ENCODE measurements at places on chromosomes 1 and 21.

DNA sequence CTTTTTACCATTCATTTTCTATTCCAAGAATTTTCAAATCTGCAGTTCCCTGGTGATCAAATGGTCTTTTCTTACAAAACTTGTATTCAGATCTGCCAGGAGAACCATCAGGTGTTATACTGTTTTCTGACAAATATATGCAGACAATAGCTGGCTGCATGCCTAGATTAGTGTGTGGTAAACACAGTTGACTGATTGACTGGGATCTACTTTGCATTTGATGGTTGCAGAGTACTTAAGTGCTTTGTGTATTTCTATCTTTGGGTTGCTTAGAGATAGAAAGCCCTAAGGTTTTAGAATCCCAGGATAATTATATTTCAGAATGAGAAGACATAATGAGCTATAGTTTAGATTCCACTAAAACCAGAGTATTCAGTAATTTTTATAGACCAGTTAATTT is 102.0 kb upstream of the CHODL start:
- DNase-seq = no peak

DNA sequence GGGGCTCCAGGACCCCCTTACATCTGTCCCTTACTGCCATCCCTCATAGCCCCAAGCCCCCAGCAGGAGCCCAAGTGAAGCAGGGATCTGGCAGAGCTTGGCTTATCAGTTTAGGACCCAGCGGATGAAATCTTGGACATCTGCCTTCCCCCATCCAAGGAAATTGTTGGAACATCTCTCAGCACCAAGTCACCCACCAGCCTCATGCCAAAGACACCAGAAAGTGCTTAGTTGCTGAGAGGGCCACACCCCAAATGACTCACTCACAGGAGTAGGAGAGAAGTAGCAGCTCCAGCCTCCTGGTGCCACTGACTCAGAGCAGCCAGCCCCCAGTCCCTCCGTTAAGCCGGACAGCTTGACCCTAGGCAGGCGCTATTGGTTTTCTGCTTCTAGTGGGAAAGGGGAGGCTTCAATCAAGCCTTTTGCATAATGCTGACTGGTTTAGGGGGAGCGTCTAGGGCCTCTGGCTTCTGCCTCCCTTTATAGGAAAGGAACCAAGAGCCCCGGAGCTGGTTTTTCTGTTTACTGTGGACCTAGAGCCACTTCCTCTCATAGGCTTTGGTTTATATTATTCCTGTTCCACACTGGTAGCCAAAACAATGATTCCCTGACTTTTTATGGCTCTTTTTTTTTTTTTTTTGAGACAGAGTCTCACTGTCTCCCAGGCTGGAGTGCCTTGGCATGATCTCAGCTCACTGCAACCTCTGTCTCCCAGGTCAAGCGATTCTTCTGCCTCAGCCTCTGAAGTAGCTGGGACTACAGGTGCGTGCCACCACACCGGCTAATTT is 114.2 kb upstream of the IPO9 start:
- no peak for DNase-seq

- DNase-seq = no peak
Measured at GRCh38 chr1:53541263-53541625, 82.0 kb downstream of the DMRTB1 start.

- DNase-seq = no peak
Measured at GRCh38 chr1:248055261-248055660, 8.6 kb downstream of the OR2L3 start.

- no peak for DNase-seq
Measured at GRCh38 chr21:38229260-38229877, 27.4 kb upstream of the KCNJ15 start.

DNA sequence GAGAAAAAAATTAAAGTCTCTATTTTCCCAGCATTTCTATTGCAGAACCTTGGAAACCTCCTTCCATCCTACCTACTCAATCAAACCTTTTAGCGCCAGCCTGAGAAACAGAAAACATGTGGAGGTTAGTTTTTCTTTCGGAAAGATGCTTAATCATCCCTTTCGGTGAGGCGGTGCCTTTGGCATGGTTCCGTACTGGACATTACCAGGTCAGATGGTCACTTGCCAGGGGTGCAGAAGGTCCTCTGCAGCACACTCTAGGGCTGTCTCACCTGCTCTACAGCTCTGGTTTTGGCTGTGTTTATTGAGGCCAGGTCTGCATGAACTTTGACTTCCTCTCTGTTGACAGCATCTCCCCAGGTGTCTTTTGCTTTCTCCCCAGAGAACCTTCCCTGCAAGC is 121.5 kb downstream of the PLD5 start:
- DNase-seq = no peak

DNA sequence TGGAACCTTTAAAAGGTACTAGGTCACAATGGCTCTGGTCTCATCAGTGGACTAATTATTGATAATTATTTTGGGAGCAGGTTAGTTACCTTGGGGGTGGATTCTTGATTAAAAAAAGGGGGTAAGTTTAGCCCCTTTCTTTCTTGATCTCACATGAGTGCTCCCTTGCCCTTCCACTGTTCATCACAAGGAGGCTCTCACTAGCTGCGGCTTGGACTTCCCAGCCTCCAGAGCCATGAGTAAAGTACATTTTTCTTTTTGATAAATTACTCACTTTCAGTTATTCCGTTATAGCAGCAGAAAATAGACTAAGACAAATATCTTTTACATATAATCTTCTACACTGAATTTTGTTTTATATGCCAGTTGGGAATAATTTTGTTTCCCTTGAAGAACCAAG is 254.8 kb upstream of the DEPDC1 start:
- DNase-seq = no peak

GRCh38 chr1:201676197-201676596 is 137.3 kb downstream of the NAV1 start:
- DNase-seq = no peak

GRCh38 chr1:185444676-185445075 is 127.6 kb upstream of the IVNS1ABP start:
- DNase-seq = no peak

DNA sequence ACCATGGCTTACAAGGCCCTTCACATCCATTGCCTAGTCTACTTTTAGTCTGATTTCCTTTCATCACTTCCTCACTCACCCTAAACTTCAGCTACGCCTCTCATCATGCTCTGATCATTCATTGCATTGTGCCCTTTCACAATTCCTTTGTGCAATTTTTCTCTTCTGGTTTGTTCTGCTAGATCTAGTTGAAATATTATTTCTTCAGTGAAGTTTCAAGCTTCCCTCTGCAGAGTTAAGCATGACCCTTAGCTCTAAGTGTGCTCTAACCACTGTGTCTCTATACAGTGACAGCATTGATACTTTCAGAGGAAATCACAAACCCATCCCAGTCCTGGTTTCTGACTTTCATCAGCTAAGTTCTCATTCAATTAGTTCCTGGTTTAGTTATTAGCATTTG is 166.1 kb downstream of the PLA2G4A start:
- DNase-seq = no peak

DNA sequence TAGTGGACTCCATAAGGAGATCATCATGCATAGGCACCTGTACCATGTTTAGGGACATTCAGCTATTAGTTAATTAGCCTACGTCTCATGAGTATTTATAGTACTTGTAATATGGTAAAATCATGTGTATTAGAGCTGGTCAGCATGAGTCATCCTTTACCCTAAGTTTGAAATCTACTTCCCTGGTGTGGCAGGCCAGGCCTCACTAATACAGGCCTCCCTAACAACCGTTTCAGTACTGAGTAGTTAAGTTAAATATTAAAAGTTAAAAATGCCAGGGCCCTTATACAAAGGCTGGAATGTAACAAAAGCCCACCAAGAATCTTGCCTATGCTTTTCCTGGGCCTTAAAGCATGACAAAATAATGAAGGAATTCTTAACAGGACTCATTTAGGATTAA is 356.3 kb upstream of the DPYD start:
- DNase-seq = no peak

- no peak for DNase-seq
Measured at GRCh38 chr1:242002072-242002471, 3.2 kb upstream of the MAP1LC3C start.

- DNase-seq = no peak
Measured at GRCh38 chr1:186291271-186291670, 83.8 kb downstream of the TPR start.

- DNase-seq = peak; percentile 73
Measured at GRCh38 chr1:32981003-32981901, 16.6 kb upstream of the RNF19B start.

DNA sequence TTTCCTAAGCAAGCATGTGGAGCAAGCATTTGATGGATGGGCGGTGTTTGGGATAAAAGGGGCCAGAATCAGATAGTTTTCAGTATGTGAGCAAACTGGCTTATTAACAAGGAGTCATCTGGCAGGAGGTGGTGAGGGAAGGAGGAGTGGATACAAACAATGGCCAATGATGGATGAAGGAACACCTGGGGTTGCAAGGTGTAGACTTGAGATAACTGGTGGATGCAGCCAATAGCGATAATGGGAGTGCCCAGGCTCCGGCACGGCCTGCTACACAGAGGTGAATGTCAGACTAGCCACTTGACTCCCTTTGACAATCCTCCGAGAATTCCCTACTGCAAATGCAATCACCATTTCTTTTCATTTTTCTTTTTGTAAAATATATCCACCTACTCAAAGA is 41.7 kb downstream of the C8B start:
- DNase-seq = no peak

GRCh38 chr1:78009836-78010235 is 5.1 kb downstream of the DNAJB4 start:
- DNase-seq = no peak

GRCh38 chr1:174626031-174627025 is 178.6 kb downstream of the GPR52 start:
- no peak for DNase-seq

DNA sequence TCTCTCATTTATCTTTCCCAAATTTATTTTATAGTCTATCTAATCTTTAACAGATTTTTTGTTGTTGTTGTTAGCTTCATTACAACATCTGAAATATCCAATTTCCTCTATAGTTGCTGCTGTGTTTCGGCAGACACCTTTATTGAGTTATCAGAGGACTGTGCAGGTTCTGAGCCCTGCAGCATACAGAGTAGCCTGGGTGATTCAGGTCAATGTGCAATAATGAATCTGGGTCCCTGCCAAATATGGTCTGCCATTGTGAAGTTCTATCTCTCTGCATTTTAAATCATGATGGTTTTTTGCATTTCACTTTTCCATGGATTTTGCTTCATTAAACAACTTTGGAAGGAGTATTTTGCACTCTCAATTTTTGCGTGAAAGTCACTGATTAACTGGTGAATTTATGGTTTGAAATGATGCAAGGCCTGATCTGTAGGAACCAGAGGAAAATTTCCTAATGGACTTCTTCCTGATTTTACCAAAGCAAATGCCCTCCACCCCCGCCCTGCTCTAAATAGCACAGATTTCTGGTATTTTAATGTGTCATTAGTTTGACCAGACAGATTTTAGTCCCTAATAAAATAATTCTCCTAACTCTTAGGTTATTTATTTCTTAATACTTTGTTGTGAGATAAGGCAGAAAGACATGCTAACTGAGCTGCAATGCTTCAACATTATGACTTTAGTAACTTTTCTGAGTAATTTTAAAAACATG is 402.3 kb downstream of the PTBP2 start:
- DNase-seq = no peak

DNA sequence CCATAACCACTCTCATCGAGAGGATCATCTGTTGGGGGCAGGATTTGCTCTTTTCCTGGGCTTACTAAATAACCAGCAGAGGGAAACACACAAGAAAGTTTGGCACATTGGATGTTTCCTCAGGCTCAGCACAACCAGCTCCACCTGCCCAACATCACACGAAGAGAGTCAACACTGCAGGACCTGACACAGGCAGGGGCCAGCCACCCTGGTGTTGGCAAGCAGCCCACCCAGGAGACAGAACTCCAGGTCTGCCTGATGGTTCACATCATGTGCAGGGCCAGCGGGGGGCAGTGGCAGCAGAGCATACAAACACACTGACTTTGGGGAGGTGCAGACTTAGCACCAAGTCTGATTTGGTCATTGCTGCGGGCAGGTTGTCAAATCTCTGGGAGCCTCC is 182.3 kb upstream of the GALNT2 start:
- peak; percentile 4 for DNase-seq

GRCh38 chr1:232624546-232625281 is 5.2 kb downstream of the SIPA1L2 start:
- no peak for DNase-seq

- DNase-seq = no peak
Measured at GRCh38 chr1:51833700-51834099, 44.8 kb downstream of the NRDC start.

DNA sequence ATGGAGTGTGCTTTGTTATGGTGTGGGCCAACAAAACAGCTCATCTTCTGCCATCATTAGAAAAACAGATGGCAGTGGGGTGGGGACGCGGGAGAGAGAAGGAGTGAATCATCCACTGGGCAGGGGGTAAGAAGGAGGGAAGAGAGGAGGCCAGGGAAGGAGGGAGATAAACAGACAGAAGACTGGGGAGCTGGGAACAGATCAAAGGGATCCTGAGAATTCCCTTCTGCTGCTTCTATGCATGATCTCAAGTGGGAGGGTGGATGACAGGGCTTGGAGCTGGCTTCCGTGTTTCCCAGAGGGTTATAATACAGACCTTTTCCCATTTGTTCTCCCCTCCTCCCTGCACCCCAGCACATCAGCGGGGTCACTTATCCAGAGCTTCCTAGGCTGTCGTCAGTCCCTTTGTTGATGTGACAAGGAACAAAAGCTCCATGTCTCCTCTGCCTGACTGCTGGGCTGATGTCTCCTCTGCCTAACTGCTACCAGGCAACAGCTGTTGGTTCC is 338.6 kb downstream of the PAPPA2 start:
- no peak for DNase-seq

GRCh38 chr1:101239095-101240040 is 2.5 kb downstream of the S1PR1 start:
- peak; percentile 82 for DNase-seq

DNA sequence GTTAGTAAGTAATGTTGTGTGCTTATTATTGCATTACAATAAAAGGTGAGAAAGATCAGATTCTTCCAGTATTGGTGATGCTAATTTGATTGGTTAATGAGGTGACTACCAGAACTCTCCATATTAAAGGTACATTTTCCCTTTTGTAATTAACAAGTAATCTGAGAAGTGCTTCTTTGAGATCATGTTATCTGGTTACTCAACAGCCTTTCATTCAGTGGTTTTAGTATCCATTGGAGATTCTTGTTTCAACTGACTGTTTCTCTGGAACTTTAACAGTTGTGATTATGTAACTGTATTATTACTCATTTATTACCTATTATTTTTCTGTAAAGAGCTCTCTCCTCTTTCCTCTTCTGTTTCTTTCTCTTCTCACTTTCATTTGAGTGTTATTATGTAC is 86.7 kb downstream of the PEX14 start:
- no peak for DNase-seq

GRCh38 chr1:19596065-19596713 is 47.9 kb upstream of the NBL1 start:
- no peak for DNase-seq

- no peak for DNase-seq
Measured at GRCh38 chr1:175210744-175211143, 18.2 kb upstream of the KIAA0040 start.

- no peak for DNase-seq
Measured at GRCh38 chr1:32414186-32414886, 20.1 kb upstream of the BSDC1 start.
